Left lung (tissue), 14 donors: ENCODE measurements at places on chromosomes 3 and 15. TPM values are rescaled to one million over a fixed set of nuclear protein-coding genes. Genes with fewer than 3 reads are reported as not detected.

DNA sequence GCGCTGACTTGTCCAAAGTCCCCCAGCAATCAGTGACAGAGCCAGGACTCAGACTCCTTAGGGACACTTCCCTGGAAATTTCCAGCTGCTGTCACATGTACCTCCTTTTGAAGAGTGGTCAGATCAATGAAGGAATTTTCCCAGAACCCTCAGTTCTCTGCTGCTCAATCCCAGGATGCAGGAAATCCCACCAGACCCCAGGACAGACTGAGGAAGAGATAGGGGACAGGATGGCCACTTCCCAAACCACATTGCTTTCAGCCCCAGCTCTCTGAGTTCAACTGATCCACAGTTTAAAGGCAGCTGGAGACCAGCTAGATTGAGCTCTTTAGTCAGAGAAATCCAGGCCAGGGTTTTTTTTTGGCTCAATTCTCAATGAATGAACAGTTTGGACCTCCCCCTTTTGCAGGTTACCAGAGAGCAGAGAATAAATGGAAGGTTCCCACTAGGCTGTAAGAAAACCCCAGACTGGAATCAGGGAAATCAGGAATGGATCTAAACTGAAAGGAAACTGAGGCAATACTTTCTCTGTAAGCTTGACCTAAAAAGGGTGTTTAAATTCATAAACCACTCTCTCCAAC is 1.5 kb downstream of the CYP1A1 start:
- no peaks in the 10 kb centered on the region for H3K36me3 ChIP-seq
- no peak overlapping the region for H3K27ac ChIP-seq
- H3K4me3 ChIP-seq, result no peak overlapping the region
- H3K4me1 ChIP-seq, result no peaks in the 10 kb centered on the region
- DNase-seq, result no peak
- peaks cover 15% of the 10 kb centered on the region for H3K27me3 ChIP-seq

DNA sequence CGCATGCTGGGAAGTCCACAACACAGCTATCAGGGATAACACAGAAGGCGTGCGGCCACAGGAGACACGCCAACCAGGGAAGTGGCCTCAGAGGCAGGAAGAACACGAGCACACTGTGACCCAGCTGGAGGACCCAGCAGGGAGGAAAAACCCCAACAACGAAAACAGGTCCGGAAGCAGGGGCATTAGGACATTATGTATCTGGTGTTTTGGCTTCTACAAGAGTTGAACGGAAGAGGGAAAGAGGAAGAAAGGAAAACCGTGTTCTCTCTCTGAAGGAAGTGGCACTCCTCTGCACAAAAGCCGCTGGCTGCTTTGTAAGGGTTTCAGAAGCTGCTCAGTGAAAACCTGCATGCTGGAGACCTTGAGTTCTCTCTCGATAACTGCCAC is 61.8 kb downstream of the HACD2 start:
- no peak overlapping the region for H3K4me3 ChIP-seq
- H3K27ac ChIP-seq, result peak overlapping the region; percentile 39
- H3K4me1 ChIP-seq, result no peaks in the 10 kb centered on the region
- DNase-seq, result no peak
- no peaks in the 10 kb centered on the region for H3K27me3 ChIP-seq

GRCh38 chr15:68790910-68791309 is 29.8 kb downstream of the ANP32A start:
- no peaks in the 10 kb centered on the region for H3K27me3 ChIP-seq
- peak overlapping the region; percentile 86 for H3K27ac ChIP-seq
- no peaks in the 10 kb centered on the region for H3K36me3 ChIP-seq

DNA sequence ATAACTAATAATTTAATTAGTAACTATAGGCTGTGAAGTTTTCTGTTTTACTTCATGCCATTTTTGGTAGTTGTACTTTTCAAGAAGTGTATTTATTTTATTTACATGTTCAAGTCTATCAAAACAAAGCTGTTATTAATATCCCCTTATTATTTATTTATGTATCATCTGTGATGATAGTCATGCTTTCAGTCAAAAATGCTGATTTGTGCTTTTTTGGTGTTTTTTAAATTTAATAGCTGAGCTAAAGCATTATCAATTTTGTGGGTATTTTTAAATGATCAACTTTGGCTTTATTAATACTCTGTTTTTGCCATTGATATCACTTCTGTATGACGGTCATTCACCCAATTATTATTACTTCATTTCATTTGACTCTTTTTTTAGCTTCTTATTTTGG is 1229.2 kb upstream of the CADM2 start:
- no peaks in the 10 kb centered on the region for H3K4me1 ChIP-seq
- H3K27me3 ChIP-seq, result no peaks in the 10 kb centered on the region
- H3K36me3 ChIP-seq, result no peaks in the 10 kb centered on the region
- DNase-seq, result no peak
- no peak overlapping the region for H3K27ac ChIP-seq
- H3K4me3 ChIP-seq, result no peak overlapping the region

- H3K27ac ChIP-seq, result no peak overlapping the region
- H3K4me3 ChIP-seq, result no peak overlapping the region
- H3K27me3 ChIP-seq, result no peaks in the 10 kb centered on the region
Observed at GRCh38 chr3:39528844-39529243, 61.4 kb downstream of the MOBP start.

TMC3 gene
- total RNA-seq, result not detected

SLC24A5 gene
- 6.5 TPM for total RNA-seq

FURIN gene
- 114 TPM for total RNA-seq
